AG10803 (cell line): ENCODE measurements at places on chromosomes 1 and 21.
A peak's percentile ranks its signal among the peaks of the same experiment; 100 is the strongest.

- DNase-seq = peak; percentile 53
These were observed 20.7 kb upstream of the MAPKAPK2 start for GRCh38 chr1:206663832-206664652.

GRCh38 chr1:40344597-40344996 lies 27.5 kb upstream of the COL9A2 start:
- peak; percentile 60 for DNase-seq

DNA sequence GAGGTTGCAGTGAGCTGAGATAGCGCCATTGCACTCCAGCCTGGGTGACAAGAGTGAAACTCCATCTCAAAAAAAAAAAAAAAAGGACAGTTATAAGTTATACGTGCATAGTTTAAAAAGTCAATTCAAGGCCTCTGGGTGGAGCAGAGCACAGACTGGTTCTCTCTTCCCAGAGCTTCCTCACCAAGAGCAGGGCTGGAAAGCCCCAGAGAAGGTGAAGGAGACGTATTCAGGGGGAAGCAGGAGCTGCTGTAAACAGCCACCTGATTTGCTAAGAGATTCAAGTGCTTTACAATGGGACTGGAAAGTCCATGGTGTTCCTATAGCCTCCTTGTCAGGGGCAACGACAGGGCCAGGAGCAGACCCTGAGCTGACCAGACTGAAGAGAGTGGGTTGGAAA lies 85.0 kb upstream of the LYST start:
- DNase-seq = no peak

DNA sequence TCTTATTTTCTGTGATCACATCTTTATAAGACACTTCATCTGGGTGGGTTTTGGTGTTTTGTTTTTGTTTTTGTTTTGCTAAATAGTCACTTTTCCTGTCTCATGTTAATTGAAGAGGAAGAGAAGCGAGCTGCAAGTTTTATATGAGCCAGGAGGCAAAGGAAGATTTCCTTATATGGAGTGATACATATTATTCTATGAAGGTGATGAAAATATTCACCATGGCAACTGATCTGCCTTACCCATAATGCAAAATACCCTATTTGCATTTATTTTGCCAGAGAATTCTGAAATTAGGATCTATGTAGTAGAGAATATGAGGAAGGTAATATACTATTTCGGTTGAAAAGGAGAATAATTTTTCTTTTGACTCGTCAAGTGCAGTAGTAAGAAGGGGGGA lies 13.9 kb downstream of the CXADR start:
- DNase-seq = no peak

DNA sequence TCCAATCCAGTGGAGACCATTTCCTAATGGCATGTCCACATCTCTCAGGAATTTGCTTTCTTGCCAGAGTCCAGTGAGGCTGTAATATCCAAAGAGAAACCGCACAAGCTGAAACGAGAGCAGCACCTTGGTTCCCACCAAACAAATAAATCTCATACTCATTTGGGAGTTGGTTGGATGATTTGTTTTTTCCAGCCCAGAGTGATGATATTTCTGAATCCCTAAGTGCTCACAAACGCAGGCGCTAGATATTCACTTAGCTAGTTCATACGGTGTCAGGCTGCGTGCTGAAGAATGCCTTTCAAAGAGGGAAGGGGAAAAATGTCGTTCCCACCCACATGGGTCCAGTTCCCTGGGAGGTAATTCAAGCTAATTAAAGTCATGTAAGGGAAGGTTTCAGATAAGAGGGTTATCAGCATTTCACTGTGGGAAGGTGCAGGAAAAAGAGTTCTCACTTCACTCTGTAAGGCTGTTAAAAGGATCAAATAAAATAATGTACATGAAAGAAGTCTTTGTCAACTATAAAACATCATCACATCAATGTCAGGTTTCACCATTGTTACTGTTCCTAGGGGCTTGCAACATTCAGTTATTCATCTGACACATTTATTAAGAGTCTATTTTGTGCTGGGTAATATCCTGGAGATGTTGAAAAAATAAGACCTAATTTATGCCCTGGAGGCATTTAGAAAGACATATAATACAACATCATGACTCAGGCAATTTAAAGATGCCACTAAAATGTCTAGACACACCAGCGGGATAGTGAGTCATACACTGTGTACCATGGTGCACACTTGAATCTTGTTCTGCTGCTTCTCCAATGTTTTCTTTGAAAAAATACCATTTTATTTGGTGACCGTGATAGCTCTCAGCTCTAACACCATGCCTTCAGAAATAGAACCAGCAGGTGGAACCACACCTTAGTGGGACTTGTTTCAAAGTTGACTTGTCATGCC lies 19.3 kb downstream of the DPT start:
- peak; percentile 99 for DNase-seq

DNA sequence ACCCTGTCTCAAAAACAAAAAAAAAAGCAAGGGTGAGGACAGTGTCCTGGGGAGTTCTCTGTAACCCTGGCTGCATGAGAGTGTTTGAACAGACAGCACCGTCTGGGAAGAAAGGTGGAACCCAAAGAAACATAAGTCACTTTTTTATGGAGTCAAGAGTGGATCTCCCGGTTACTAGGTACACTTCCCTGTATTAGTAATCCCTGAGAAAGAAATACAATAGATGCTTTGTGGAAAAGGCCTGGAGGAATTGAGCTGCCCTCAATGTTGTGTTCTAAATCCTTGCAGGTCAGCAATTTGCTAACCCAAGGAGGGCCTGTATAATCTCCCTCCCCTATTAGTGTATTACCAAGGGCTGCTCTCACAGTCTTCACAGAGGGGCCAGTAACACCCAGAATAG lies 16.6 kb downstream of the DEGS1 start:
- no peak for DNase-seq

DNA sequence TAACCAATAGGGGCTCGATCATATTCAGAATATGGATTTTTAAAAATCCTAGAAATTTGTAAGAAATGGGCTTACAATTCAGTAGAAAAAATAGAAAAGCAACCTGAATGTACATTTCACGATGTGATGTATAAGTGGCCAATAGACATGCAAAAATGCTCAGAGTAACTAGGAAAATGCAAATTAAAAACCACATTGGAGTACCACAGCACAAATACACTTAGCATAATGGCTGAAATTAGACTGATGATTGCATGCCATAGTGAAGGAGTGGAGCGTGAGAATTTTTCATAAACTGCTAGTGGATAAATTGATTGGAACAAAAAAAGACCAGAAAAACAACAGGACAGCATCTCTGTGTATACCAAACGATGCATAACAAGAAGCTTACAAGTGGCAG lies 102.3 kb downstream of the DYRK1A start:
- DNase-seq = no peak

DNA sequence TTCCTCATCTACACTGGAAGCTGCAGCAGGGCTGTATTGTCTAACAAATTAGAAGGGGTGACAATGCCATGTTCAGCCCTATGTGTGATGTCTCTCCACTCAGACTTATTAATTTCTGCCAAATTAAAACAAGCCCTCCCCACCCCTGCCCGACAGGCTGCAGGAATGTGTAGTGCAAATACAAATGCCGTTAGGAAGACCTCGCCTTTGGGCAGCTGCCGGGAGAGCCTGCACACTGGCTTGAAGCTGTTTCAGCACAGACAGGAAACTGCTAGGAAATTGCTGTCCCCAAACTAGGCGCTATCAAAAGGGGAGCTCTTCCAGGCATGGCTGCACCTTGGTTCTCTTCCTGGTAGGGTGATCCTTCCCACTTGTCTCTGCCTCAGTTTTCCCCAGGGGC lies 135.2 kb downstream of the ELAVL4 start:
- no peak for DNase-seq

GRCh38 chr1:44505210-44505993 lies 100.3 kb downstream of the RNF220 start:
- DNase-seq = no peak

DNA sequence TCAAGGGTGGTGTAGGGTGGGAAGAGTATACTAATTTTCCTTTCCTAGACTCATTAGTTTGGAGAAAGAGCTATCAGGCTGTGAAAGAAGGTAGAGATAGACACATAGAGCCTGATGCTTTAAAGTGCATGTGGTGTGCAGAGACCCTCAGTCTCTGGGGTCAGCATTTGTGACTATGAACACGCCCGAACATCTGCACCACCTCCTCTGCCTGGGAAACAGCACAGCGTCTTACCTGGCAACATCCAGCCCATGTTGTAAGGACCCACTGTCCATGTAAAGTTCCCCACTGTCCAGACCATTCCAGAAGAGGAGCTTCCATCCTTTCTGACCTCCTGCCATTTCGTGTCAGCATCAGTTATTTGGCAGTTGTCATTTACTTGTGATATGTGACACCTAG lies 83.4 kb downstream of the KCND3 start:
- DNase-seq = no peak

- peak; percentile 54 for DNase-seq
These were observed 9.0 kb downstream of the NPPA start for GRCh38 chr1:11838349-11839272.

GRCh38 chr1:101025283-101025656 lies 314 bp downstream of the DPH5 start:
- DNase-seq = peak; percentile 20

GRCh38 chr1:21550097-21550496 lies 40.9 kb downstream of the ALPL start:
- DNase-seq = peak; percentile 37

DNA sequence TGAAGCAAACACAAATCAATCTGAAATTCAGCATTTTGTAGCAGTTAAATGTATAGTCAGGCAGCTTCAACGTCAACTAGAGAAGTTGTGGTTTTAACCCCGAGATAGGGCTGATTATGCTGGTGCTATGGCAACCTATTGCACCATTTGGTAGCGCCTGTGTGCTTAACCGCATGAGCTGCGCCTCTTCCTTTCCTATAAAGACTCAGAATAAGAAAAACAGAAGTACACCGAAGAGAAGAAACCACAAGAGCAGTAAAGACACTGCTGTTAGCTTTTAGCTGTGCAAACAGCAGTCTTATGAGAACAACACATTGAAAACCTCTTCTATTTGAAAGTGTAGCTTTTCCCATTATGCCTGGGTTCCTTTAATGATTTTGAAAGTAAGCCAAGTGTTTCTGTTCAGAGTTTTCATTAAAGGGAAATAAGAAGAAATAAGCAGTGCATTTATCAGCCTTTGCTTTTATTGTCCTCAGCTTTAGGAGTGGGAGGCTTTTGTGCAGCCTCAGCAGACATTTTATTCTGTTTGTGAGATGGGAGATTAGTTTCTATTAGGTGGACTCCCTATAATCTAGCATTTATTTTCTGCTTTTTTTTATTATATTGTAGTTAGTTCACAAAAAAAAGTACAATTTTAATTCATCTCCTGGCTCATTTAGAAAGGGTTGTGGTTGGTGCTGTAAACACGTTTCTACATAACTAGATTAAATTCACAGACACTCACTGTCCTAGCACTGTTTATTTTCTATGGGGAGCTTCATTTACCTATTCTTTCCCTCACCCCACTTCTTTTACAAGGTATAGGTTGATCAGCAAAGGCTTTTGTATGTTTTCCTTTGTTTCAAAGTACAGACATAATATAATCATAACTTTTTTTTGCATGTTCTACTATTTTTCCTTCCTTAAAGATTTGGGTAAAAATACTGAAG lies 43.3 kb downstream of the PTPRC start:
- DNase-seq = peak; percentile 96

- peak; percentile 83 for DNase-seq
These were observed 29.6 kb downstream of the DUSP10 start for GRCh38 chr1:221712198-221712684.

DNA sequence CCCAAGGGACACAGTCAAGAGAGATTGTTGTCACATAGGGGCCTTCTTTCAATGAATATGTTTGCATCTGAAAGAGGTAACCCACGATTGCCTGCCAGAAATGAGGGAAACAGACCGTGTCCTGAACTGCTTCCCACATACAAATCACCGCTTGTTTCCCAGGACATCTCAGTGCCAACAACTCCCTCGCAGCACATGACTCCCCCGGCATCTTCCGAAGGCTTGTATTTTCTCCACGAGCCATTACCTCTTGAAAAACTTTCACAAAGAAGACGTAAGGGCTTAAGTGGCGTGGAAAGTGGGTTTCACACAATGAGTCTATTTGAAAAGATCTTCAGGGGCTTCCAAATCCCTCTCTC lies 31.6 kb upstream of the PDE9A start:
- no peak for DNase-seq

DNA sequence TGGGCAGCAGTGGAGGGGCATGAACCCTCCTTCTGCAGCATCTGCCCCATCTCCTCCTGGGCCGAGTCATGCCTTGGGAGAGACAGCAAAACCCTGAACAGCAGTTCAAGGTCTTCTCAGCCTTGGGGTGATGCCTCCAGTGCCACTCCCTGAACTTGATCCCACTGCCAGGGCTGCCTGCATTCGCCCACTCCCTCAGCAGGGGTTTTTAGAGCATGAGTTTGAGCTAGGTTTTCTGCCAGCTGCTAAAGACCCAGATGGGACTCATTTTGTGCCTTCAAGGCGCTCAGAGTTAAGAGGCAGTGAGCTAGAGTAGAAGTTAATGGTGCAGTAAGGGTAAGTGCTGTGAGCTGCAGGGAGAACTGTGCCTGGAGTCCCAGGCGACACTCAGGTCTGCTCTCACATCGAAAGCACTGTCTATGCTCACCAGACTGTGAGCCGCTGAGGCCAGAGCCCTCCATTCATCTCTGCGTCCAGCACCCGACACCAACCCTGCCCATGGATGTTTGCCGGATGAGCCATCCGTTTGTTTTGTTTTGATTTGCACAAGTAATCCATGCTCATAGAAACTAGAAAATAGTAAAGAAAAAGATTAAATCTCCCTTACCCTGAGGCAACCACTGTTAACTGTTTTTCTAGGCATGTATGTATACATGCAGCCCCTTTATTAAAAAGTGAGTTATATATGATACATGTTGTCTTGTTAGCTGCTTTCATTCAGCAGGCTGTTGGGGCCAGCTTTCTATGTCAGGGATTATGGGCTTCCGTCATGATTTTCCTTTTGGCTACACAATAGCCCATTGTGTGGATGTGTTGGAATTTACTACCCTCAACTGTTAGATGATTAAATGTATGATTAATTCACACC lies 67.8 kb downstream of the VPS26C start:
- peak; percentile 17 for DNase-seq

DNA sequence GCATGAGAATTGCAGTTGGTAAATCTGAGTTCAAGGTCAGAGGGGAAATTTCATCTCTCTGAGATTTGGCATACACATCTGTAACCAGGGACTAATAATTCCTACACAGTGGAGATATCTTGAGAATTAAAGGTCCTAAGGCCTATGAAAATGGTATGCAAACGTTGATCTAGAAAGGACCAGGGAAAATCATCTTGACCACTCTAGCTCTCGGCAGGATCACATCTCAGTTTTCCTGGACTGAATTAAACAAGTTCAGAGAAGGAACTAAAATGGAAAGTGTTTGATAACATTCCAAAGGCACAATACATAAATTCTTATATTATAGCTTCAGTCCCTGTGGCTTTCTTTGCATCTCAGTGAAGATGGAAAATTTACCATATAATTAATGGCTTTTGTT lies 28.5 kb upstream of the SIPA1L2 start:
- DNase-seq = no peak

DNA sequence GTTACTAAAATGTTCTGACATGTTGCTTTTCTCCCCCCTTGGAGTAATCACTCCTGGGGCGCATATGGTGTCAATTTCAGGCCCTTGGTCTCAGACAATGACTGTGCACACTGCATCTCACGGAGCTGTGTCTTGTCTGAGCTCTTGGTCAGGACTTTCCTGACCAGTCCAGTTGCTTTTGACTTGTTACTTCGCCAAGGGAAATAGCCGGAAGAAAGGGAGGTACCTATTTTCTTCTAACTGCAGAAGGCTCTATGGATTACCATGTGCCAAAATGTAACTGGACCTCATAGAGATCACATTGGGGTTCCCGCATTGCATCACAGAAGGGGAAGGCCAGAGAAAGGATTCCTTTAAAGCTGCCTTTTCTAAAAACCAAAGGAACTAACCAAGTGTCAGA lies 68.6 kb downstream of the SPAG17 start:
- peak; percentile 70 for DNase-seq
